ENCODE measurements at places on chromosomes 16 and 17.
A peak's percentile ranks its signal among the peaks of the same experiment; 100 is the strongest.

- no peak for DNase-seq
Measured at GRCh38 chr17:80123791-80124190, 22.4 kb downstream of the GAA start.

GRCh38 chr17:47276868-47277267, 23.2 kb downstream of the ITGB3 start:
- DNase-seq = no peak

- no peak for DNase-seq
Measured at GRCh38 chr17:59296190-59296589, 35.3 kb upstream of the YPEL2 start.

DNA sequence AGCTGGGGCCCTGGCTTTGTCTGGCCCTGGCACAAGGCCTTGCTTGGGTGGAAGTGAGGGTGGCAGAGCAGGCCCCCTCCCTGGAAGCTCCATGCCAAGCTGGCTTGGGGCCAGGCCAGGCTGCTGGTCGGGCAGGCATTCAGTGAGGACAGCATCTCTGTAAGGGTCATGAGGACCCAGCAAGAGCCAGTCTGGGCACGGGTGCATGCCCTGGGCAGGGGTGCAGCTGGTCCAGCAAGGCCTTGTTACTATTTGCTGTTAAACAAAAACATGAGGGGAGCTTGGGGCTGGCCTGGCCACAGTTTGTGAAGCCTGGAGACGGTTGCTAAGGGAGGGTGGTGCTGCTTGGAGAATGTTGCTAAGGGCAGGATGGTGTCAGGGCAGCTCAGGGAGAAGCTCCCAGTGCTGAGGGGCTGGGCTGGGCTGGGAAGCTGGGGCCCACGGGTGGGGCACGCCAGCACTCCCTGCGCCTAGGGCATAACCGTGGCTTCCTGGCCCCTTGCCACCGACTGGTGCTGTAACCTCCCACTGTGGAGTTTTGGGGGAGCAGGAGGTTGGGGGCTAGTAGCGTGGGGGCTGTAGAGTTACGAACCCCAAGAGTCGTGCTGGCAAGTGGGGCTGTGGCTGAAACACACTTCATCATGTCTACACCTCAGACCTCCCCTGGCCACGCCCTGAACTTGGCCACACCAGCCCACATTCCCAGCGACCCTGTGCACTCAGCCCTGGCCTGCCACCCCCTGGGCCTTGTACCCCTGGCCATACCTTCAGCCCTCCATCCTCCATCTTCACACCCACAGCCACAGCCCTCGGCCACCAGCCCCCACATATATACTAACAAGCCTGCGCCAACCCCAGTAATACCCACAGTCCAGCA, 1.6 kb downstream of the TPPP3 start:
- no peak for DNase-seq

- no peak for DNase-seq
Measured at GRCh38 chr17:81924557-81925532, 2.7 kb downstream of the MAFG start.

- DNase-seq = no peak
Measured at GRCh38 chr16:57474671-57475661, 11.3 kb downstream of the DOK4 start.

DNA sequence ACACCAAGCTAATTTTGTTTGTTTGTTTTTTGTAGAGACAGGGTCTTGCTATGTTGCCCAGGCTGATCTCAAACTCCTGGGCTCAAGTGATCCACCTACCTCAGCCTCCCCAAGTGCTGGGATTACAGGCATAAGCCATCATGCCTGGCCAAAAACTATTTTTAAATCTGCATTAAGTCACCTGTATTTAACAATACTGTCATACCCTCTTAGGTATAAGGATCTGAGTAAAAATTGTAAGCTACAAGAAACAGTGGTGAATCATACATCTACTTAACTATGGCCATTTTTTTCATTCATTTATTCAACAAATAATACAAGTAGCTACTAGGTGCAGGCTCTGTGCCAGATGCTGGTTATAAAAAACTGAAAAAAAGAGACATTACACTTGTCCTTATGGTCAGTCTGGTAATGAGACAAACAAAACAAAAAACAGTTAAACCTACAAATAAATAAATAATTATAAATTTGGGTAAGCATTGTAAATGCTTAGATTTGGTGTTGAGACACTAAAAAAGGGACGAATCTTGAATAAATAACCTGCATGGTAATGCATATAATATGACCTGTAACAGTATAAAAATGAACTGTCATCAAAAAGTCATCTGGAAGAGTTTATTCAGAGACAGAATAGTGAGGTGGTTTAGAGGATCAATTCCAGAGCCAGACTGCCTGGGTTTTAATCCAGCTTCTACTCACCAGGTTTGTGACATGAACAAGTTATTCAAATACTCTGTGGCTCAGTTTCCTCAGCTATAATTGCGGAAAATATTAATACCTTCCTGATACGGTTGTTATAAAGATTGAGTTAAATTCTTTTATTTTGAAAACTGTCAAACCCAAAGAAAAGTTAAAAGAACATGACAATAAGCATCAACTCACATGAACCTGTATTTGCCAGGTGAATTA, 26.8 kb downstream of the BRIP1 start:
- DNase-seq = no peak

- peak; percentile 95 for DNase-seq
Measured at GRCh38 chr17:50161023-50161910, 4.5 kb upstream of the SGCA start.

GRCh38 chr17:64447526-64447925, 1.4 kb upstream of the MILR1 start:
- DNase-seq = peak; percentile 76

GRCh38 chr16:50520451-50521245, 27.5 kb upstream of the NKD1 start:
- no peak for DNase-seq

GRCh38 chr16:71264299-71264698, 24.9 kb downstream of the CMTR2 start:
- no peak for DNase-seq

DNA sequence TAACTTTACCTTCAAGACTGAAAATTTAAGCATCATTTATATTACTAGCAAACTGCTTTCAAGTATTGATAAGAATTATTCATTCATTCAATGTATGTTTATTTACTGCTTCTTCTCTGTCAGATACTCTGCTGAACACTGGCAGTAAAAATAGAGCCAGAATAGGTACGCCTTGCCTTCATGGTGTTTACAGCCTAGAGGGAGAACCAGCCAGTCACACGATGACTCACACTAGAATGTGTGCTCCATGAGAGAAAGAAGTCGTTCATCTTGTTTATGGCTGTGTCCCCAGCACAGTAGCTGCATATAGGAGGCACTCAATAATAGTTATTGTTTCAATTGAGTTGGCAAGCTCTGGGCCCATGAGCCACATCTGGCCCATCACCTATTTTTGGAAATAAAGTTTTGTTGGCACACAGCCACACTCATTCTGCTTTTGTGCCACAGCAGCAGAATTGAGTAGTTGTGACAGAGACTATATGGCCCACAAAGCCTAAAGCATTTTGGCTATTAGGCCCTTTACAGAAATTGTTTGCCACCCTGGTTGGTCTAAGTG, 84.2 kb downstream of the TMC6 start:
- DNase-seq = no peak
